ENCODE measurements at places on chromosomes 13 and 19. TPM values are rescaled to one million over a fixed set of nuclear protein-coding genes. Genes with fewer than 3 reads are reported as not detected.
A peak's percentile ranks its signal among the peaks of the same experiment; 100 is the strongest.

DNA sequence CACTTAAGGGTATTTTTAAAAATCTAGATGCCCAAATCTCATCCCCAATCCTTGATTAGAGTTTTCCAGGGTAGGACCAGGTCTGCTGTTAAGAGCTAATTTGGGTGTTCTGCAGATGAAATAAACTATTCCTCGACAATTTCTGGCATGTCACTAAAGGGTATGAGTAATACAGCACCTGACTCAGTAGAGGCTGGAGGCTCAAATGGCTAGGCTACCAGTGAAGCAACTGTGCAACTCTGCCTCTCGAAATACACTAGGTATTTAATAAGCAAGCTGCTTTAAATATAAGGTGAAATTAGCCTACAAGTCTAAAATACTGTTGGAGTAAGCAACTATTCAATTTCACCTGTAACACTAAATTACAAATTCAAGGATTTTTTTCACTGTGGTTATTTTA lies 1.5 kb downstream of the RNF6 start:
- peaks cover 35% of the 10 kb centered on the region for H3K4me1 ChIP-seq
- DNase-seq = no peak
- peak overlapping the region; percentile 98 for H3K4me3 ChIP-seq

- no peak overlapping the region for H3K4me3 ChIP-seq
- peak overlapping the region; percentile 96 for H3K27ac ChIP-seq
- H3K4me1 ChIP-seq = peaks cover 24% of the 10 kb centered on the region
- peaks cover 4% of the 10 kb centered on the region for H3K36me3 ChIP-seq
These were observed 5.5 kb upstream of the MAMSTR start for GRCh38 chr19:48724796-48725753.

DNA sequence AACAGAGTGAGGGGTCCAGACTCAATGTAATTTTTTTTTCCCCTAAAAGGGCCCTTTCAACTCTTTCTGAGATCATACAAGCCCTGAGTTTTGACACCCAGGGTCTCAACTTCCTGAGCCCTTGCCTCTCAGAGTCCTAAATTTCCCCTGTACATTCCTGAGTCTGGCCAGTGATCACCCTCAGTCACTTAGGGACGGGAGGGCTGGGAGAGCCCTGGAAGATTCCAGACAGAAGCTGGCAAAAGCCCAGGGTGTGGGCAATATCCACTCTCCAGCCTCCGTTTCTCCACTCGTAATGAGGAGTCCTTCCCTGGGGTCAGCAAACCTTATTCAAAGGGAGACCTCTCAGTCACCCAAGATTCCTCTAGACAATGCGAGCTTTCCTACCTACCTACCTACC lies 1.6 kb downstream of the PPP1R13L start:
- peaks cover 54% of the 10 kb centered on the region for H3K4me1 ChIP-seq
- H3K27me3 ChIP-seq = no peaks in the 10 kb centered on the region
- H3K27ac ChIP-seq = peak overlapping the region; percentile 98
- no peak for DNase-seq

DNA sequence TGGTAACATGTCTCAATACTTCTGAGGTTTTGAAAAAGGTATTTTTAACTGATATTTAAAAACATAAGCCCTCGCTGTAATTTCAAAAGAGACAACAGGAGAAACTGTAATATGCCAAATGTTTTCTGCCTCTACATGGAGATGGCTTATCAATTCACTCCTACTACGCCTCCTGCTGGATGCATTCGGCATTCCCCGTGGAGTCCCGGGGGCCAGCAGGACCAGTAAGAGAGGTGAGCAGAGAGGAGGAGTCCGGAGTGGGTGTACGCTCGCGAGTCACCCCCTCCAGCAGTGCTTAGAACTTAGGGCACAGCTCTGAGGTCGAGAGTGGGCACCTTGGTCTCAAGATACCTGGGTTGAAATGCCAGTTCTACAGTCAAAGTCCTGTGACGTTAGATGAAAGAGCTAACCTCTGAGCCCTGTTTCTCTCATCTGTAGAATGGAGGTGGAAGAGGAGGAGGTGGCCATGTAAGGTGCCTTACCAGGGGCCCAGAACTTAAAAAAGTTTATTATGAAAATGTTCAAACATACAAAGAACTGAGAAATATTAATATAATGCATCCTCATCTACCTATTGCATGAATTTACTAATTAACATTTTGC lies 110.2 kb downstream of the STK24 start:
- no peak for DNase-seq
- peaks cover 23% of the 10 kb centered on the region for H3K4me1 ChIP-seq
- H3K4me3 ChIP-seq = no peak overlapping the region

GRCh38 chr13:56332671-56333070 lies 808.0 kb upstream of the PRR20A start:
- DNase-seq = no peak
- no peak overlapping the region for H3K27ac ChIP-seq
- no peaks in the 10 kb centered on the region for H3K36me3 ChIP-seq
- no peak overlapping the region for H3K4me3 ChIP-seq
- H3K27me3 ChIP-seq = no peaks in the 10 kb centered on the region

CD37 gene
- not detected for total RNA-seq

DNA sequence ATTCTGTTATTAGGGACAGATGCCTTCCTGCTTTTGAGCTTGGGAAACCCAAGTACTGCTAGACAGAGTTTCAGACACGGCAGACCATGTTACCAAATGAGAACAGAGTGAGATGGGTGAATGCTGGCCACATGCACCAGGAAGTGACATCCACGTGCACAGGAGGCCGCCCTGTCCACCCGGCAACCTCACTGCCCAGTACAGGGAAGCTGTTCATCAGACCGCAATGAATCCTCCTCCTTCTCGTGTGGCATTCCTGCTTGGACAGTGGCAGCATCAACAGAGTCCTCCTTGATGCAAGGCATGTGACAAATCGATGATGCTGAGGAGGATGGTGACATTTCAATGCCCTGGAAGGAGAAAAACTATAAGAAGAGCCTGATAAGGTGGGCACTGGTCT lies 191.0 kb upstream of the SOX1 start:
- no peak overlapping the region for H3K27ac ChIP-seq
- no peaks in the 10 kb centered on the region for H3K4me1 ChIP-seq
- peak; percentile 49 for DNase-seq
- peaks cover 13% of the 10 kb centered on the region for H3K27me3 ChIP-seq

PSG1 gene
- not detected for total RNA-seq

DNA sequence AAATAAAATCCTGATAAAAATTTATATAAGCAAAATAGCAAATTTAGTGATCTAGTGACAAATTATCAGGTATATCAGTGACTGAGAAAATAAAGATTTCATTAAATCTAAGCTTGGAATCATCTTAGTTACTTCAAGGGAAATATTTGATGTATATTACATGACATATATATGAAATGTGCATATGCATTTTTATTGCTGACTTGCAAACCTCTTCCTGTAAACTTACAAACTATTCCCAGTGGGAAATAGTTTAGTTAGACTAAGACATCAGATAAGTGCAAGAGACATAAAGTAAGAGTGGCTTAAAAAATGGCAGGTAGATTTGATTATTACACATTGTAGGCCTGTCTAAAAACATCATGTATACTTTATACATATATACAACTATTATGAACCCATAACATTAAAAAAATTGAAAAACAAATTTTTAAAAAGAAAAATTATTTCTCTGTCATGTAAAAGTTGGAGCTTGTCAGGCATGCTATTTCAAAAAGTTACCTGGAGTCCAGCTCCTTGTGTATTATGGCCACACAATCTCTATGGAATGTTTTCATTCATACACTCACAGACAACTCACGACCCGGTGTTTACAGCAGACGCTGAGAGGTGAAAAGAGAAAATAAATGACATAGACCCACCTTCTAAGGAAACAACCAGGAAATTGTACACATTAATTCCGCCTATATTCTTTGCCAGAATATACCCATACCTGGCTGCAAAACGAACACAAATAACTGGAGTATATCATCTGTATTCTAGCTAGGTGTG lies 724.5 kb downstream of the SLITRK6 start:
- peaks cover 2% of the 10 kb centered on the region for H3K27me3 ChIP-seq
- no peaks in the 10 kb centered on the region for H3K4me1 ChIP-seq
- no peak overlapping the region for H3K27ac ChIP-seq
- DNase-seq = no peak

GRCh38 chr13:93292366-93292765 lies 65.8 kb downstream of the GPC6 start:
- no peaks in the 10 kb centered on the region for H3K27me3 ChIP-seq
- H3K36me3 ChIP-seq = peaks cover 2% of the 10 kb centered on the region
- no peak overlapping the region for H3K27ac ChIP-seq
- H3K4me3 ChIP-seq = no peak overlapping the region
- peaks cover 20% of the 10 kb centered on the region for H3K4me1 ChIP-seq

CAB39L gene
- total RNA-seq = 5.1 TPM

DNA sequence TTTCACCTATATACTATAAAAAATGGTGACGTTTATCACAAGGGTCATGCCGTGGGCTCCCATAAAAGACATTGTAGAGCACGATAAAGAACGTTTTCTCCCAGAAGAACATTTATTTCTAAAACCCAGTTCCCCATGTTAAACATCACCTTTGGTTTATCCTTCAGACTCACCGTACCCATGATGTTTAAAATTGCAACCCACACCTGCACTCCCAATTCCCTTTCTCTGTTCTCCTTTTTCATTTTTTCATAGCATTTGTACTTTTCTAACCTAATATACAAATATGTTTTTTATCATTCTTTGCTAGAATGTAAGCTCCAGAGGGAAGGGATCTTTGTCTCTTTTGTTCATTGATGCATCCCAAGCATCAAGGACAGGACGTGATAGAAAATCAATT lies 2.0 kb downstream of the RCBTB2 start:
- H3K36me3 ChIP-seq = no peaks in the 10 kb centered on the region
- H3K4me1 ChIP-seq = peaks cover 21% of the 10 kb centered on the region
- H3K27ac ChIP-seq = no peak overlapping the region
- H3K27me3 ChIP-seq = no peaks in the 10 kb centered on the region
- no peak for DNase-seq

GRCh38 chr13:59843040-59843439 lies 320.7 kb downstream of the DIAPH3 start:
- H3K4me3 ChIP-seq = no peak overlapping the region
- DNase-seq = no peak
- no peak overlapping the region for H3K27ac ChIP-seq

DNA sequence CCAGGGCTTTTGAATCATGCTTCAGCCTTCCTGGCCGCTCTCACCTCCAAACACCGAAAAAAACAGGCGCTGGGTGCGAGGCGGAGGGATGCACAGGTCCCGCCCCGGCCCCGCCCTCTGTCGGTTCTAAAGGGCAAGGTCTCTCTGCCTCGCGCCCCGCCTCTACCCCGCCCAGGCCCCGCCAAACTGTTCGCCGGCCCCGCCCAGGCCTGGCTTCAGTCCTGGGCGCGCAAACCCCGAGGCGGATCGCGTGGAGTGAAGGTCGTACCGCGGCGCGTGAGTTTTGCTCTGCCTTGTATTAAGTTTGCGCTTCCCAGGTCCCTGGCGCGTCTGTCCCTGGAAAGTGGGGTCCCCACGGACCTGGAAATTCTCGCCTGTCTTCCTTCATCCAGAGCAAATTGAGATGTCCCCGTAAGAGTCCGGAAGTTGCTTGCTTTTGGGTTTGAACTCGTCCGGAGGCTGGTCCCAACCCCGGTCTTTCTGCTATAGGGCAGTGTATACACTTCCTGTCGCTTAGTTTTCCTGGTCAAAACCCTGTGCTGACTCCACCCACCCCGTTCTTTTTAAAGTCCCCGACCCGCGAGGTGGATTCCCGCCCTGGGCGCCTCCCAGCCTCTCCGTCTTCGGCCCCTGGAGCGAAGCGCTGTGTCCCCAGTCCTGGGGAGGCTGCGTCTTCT lies 8.4 kb downstream of the ZNF808 start:
- no peak for DNase-seq
- H3K4me3 ChIP-seq = peak overlapping the region; percentile 88
- peaks cover 7% of the 10 kb centered on the region for H3K36me3 ChIP-seq
- H3K27ac ChIP-seq = peak overlapping the region; percentile 92

DNA sequence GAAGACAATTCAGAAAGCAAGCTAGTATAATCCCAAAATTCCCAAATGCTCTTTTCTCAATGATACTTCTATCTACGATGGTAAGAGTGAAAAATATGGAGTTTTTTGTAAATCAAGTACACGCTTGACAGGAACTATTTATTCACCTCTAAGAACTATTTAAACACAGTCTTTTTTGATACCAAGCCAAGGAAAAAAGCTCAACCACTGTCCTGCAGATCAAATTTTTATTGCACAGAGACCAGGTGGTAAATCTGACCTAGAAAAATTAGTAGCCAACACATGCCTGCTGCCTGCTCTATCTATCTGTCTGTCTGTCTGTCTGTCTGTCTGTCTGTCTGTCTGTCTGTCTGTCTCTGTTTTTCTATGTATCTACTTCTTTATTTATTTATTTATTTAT lies 292.2 kb downstream of the MZT1 start:
- H3K4me3 ChIP-seq = no peak overlapping the region
- DNase-seq = no peak
- peaks cover 6% of the 10 kb centered on the region for H3K4me1 ChIP-seq
- peaks cover 7% of the 10 kb centered on the region for H3K27me3 ChIP-seq
- H3K36me3 ChIP-seq = no peaks in the 10 kb centered on the region

AMER2 gene
- total RNA-seq = not detected

- H3K27me3 ChIP-seq = no peaks in the 10 kb centered on the region
- no peak for DNase-seq
- H3K4me3 ChIP-seq = no peak overlapping the region
- peaks cover 20% of the 10 kb centered on the region for H3K36me3 ChIP-seq
- peak overlapping the region; percentile 58 for H3K27ac ChIP-seq
These were observed 107.0 kb downstream of the KL start for GRCh38 chr13:33123066-33123859.

ASPDH gene
- total RNA-seq = not detected

DNA sequence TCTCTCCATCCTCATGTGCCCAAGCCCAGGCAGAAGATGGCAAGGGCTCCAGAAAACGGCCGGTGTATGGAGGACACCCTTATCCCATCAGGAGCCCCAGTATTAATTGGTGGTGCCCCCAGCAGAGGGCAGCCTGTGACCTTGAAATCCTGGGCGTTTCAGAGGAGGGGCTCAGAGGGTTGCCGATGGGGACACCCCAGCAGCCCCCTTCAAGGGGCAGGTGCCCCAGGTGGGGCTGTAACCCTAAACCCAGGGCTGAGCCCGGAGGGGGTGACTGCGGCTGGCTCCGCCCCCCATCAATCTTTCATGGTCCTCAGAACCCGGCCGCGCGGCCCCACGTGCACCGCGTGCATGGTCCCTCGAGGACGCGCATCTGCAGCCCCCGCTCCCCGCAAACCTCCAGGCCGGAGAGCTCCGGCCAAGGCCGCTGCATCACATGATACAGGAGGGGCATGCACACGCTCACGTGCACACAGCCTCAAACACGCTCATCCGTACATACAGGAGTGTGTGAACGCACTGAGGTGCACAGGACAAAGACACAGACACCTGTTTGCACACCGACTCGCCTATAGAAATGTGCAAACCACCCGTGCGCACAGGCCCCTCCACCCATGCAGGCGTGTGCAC lies 949 bp downstream of the RAB3A start:
- DNase-seq = no peak
- no peak overlapping the region for H3K27ac ChIP-seq
- peak overlapping the region; percentile 90 for H3K4me3 ChIP-seq
- H3K36me3 ChIP-seq = peaks cover 7% of the 10 kb centered on the region
- peaks cover 26% of the 10 kb centered on the region for H3K4me1 ChIP-seq
